Esophagus squamous epithelium (tissue), 5 donors: ENCODE measurements at places on chromosomes 12 and 14.

GRCh38 chr12:75571204-75571603 is 59.8 kb upstream of the KRR1 start:
- no peak for DNase-seq

DNA sequence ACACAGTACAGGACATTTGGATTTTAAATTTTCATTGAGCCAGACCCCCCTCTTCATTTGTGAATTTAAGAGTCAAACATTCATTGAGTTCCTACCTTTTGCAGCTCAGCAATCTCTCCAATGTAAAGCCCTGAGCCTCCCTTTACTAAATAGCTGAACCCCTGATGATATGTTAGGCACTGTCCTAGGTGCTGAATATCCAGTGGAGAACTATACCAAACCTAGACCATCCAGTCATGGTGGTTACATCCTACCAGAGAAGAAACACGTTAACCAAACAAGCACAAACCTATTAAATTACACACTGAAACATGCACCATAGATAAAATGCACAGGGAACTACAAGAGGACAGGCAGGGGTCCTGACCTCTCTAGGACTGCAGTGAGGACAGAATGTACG is 1585.3 kb upstream of the TMEM132C start:
- no peak for DNase-seq

DNA sequence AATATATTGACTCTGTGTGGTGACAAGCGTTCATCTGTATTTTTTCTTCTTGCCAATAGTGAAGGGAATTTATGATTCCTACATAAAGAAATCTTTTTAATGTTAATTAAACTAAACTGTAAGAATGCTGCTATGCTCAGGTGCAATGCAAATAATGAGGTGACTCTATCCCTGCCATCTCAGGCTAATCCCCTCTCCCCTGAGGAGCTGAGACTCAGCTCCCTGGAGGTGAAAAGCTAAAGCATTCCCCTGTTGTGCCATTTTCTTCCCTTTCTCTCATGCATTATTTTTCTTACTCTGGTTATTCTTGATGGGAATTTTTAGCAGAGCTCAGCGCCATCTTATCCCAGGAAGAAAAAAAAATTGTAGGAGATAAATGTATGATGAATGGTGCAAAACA is 113.9 kb upstream of the FGD4 start:
- DNase-seq: no peak

DNA sequence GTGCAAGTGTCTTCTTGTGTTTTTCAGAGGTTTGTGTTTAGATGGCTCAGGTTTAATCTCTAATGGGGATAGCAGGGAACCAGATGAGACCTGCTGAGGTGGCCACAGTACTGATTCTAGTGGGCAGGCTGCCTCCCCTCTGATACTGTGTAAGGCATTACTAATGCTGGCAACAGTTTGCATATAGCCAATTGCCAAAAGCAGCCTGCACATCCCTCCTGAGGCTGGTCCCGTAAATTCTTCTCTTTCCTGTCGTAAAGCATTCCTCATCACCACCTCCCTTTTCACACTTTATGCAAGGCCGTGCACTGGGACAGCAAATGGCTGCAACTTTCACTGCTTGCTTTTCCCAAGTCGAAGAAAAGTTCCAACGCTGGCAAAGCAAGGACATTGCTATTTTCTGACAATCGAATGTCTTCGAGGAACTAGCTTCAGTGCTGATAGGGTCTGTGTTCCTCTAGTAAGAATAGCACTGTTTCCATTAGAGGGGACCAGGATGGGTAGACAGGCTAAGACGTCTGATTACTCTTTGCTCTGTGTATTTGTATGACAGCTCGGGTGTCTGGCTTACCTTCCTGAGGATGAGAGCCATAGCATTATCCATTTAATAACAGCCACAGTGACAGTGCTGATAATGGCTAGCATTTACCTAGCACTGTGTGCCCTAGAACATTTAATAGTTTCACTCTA is 178.2 kb upstream of the HIF1A start:
- no peak for DNase-seq

DNA sequence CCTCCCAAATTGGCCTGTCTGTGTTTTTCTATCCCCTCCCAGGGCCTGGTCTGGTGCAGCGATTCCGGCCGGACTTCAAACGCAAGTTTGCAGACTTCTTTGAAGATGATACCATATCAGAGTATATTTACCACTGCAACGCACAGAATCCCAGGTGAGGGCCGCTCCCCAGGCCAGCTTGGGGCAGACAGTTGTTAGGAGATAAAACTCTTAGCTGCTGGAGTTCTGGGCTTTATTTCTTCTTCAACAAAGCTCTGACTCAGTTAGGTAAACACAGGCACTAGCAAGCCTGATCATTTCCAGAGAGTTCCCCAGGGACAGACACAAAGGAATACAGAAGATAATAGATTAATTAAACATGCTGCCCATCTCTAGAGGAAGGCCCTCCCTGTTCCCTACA is 8.3 kb downstream of the ABHD4 start:
- DNase-seq: no peak

- no peak for DNase-seq
Measured at GRCh38 chr14:65824978-65825299, 412.4 kb downstream of the FUT8 start.

GRCh38 chr12:23906329-23906728 is 43.1 kb downstream of the SOX5 start:
- DNase-seq: no peak

- no peak for DNase-seq
Measured at GRCh38 chr12:28024231-28024995, 51.9 kb upstream of the PTHLH start.

GRCh38 chr14:89121968-89122620 is 294.9 kb downstream of the FOXN3 start:
- no peak for DNase-seq

DNA sequence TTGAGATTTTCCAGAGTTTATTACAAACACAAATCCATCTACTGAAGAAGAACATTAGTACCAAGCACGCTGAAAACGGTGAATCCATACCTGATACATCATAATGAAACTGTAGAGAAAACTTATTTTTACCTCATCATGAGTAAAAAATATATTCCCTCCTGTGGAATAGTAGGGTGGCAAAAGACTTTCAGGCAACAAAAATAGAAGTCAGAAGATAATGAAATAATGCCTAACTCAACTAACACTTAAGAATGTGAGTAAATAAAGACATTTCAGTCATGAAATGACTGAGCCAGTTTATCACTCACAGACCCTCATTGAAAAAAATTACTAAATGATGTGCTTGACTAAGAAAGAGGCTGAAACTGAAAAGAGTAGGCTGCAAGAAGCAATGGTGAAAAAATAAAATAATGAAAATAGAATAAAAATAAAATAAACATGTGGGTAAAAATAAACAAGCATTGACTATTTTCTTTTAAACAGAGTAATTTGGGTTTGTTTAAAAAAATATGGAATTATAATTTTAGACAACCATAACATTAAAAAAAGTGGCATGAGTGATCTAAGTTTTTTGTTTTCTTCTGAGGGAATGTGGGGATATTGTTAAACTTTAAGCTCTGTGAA is 148.6 kb downstream of the ASCL1 start:
- no peak for DNase-seq

- DNase-seq: no peak
Measured at GRCh38 chr12:107670999-107671643, 14.5 kb upstream of the PWP1 start.

DNA sequence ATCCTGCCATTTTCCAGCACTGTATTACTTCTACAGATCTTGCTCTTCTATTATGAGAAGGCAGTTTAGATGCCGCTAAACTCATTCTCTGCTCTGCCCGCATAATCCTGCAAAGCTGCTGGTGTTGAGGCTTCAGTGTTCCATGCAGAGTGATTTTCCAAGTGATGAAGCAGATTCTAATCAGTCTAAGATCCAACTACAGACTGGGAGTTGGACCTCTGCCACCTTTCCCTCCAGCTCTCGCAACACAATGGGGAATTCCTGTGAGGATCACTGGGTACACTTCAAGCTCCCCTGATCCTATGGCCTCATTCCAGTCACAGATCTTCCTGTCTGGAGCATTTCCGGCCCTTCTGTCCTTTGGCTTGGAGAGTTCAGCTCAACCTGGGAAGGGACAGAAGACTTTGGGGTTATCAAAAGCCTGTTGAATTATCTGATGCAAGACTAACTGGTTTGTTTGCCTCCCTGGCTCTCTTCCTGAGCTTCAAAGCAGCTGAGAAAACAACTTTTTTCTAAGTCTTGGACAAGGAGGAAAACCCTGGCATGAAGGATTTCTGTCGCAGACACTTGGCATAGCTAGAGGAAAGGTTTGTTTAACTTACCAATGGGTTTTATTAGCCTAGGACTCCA is 333.9 kb downstream of the ZFP36L1 start:
- DNase-seq: no peak

DNA sequence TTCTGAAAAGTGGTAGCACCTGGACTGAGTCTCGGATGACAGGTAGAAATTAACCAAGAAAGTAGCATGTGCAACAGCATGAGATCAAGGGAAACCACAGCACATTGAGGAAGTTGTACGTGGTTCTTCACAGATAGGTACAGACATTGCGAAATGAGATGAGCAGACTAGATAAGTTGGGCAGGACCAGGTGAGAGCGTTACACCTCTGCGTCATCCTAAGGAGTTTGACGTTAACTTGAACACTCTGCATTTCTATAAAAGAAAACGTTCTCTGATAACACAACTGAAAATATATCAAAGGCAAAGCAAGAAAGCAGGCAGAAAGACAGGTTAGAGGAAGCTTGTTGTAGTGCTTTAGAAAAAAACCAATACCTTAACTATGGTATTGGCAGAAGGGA is 98.5 kb upstream of the RASSF8 start:
- DNase-seq: no peak

- no peak for DNase-seq
Measured at GRCh38 chr12:116861320-116861719, 19.9 kb downstream of the HRK start.

GRCh38 chr12:68190301-68190700 is 30.8 kb upstream of the IFNG start:
- no peak for DNase-seq

DNA sequence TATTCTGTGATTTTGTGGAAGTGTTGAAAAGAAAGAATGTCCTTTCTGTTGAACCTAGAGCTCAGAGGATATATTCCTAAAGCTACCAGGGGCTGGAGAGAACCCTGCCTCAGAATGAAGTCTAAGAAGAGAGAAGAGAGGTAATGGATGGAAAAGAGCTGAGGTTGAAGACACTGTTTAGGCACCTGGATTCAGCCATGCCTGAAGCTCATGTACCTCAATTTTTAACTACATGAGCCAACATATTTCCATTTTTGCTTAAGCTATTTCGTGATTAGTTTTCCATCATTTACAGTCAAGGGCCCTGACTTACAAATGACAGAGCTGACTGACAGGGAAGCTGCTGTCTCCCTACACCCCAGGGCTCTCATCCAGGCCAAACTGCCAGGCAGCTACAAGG is 10.7 kb downstream of the CAMKK2 start:
- no peak for DNase-seq

DNA sequence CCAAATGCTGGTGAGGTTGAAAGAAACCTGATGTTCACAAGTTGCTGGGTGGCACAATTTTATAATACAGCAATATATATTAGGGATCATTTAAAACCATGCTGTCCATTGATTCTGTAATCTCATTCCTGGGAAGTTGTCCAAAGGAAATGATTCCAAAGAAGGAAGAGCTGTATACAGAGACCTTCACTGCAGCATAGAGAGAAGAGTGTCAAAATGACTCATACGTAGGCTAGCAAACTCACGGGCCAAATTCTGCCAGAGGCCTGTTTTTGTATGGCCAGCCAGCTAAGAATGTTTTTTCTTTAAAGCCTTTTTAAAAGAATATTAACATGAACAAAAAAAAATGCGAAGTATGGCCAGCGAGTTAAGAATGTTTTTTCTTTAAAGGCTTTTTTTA is 69.2 kb upstream of the MED13L start:
- no peak for DNase-seq

- DNase-seq: no peak
Measured at GRCh38 chr12:110050927-110051326, 2.6 kb upstream of the C12orf76 start.

- no peak for DNase-seq
Measured at GRCh38 chr14:38527502-38527878, 271.6 kb upstream of the CLEC14A start.
